ENCODE measurements at places on chromosomes 5 and 9.

GRCh38 chr5:170131235-170131634, 25.5 kb downstream of the FOXI1 start:
- no peak for DNase-seq

- no peak for DNase-seq
These were observed 9.3 kb upstream of the CCL21 start for GRCh38 chr9:34719021-34719768.

GRCh38 chr5:110844251-110844650, 105.4 kb downstream of the SLC25A46 start:
- no peak for DNase-seq

- no peak for DNase-seq
These were observed 138.0 kb downstream of the PIK3R1 start for GRCh38 chr5:68353605-68354004.

DNA sequence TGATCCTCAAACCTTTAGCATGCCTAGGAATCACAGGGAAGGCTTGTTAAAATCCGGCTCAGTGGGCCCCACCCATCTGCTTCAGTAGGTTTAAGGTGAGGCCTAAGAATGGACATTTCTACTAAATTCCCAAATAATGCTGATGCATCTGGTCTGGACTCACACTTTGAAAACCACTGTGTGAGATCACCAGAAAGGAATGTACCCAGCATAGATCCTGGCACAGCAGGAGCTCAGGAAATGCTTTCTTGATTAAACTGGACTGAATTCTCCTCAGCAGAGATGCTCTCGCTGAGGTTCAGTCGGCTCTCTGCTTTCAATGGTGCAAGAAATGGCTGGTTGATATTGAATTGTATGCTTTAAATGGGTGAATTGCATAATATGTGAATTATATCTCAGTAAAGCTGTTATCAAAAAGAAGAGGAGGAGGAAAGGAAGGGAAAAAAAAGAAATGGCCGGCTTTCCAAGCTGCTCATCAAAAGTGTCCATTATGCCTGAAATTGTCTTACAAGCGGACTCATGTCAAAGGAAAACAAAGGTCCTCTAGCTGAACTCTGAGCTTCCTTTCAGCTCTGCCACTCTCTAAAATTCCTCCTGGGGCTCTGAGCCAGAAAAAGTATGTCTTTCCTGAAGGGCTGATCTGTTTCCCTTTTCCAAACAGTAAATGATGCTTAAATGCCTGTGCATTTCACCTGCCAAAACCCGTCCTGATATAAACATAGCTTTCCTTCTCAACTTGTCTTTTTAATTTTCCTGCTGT, 77.6 kb upstream of the SAP30L start:
- no peak for DNase-seq

DNA sequence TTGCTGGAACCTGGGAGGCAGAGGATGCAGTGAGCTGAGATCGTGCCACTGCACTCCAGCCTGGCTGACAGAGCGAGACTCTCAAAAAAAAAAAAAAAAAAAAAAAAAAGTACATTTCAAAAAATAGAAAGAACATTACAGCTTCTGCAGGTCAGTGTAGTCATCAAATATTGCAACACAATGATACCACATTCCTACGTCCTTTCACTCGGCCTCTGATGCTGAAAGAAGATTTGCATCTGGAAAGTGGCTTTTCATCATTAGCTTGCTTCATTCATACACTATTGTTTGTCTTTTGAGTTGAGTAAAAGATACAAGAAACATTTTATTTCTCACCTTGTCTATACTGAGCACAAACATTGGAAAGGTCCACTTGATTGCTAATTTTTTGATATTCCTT, 59.6 kb upstream of the CPLANE1 start:
- no peak for DNase-seq

GRCh38 chr9:131678499-131679111, 61.3 kb downstream of the RAPGEF1 start:
- peak; percentile 63 for DNase-seq

DNA sequence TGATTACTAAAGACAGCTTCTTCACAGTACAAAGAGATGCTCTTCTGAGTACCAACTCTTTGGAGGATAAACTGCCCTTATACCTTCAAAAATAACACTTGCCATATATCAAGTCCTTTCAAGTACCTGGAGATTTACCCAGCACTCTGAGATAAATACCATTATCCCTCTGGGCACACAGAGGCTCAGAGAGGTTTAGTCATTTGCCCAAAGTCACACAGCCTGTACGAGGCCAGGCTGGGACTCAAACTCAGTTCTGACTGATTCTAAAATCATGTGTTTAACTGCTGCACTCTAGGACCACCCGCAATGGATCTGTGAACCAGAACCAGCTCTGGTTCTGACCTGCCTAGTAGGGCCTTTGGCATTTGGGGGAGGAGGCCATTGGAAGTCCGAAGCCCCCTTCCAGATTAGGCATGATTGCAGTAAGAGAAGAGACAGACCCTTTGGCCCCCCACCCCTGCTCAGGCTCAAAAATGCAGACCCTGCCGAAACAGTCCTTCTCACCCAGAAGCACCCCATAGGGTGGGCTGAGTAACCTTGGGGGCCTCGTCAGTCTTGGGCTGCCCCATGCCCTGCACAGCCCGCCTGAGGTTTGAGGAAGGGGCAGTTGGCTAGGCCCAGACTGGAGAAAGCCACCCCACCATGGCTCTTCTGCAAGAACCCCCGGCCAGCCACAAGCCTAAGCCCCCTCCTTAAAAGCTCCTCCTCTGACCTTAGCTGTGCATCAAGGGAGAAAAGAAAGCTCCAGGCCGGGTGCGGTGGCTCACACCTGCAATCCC, 32.8 kb upstream of the IL17B start:
- DNase-seq: no peak

- DNase-seq: no peak
These were observed 222.1 kb downstream of the SYK start for GRCh38 chr9:91023741-91024140.

- no peak for DNase-seq
These were observed 77.9 kb downstream of the GLIS3 start for GRCh38 chr9:4221931-4222330.

DNA sequence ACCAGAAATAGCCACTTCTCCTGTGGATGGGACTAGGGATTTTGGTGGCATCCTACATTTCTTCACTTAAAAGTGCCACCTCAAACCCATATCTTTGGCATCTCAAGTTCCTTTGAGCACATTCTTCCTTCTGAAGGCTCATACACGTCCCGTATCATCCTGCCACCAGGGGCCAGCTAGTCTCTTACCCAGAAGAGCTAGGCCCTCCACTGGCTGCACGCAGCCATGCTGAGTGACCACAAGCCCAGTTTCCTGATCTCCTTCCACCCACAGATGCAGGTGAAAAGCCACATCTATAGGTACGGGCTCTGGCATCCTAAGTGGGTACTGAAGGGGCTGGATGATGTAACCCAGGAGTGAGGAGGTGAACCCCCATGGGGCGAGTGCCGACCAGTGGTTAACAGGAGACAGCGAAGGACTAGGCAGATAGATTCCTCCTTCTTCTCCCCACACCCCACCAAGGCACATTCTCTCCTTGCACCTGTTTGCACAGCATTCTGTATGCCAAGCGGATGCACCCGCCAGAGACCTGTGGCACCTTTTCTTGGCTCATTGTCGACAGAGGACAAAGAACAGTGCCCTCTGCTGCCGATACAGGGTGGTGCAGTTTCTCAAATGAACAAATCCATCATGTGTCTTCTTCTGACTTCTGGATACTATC, 14.4 kb upstream of the SCGB3A1 start:
- DNase-seq: peak; percentile 33

DNA sequence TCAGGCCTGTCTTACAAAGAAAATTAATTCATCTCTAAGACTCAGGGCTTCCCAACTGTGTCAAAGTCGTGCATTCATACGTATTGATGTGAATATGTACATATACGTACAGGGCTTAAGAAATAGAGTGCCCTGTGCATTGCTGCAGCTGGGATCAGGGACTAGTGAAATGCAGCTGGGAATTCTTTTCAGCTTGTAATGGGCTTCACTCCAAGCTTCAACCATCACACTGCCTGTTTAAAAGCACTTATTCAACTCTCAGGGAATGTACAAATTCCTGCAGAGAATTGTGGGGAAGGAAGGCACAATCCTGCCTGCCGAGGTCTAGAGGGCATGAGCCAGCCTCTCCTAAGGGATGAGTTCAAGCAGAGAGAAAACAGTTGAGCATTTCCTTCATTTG, 59.6 kb upstream of the MAN2A1 start:
- no peak for DNase-seq

- DNase-seq: no peak
These were observed 148.0 kb downstream of the GHR start for GRCh38 chr5:42570966-42571960.

DNA sequence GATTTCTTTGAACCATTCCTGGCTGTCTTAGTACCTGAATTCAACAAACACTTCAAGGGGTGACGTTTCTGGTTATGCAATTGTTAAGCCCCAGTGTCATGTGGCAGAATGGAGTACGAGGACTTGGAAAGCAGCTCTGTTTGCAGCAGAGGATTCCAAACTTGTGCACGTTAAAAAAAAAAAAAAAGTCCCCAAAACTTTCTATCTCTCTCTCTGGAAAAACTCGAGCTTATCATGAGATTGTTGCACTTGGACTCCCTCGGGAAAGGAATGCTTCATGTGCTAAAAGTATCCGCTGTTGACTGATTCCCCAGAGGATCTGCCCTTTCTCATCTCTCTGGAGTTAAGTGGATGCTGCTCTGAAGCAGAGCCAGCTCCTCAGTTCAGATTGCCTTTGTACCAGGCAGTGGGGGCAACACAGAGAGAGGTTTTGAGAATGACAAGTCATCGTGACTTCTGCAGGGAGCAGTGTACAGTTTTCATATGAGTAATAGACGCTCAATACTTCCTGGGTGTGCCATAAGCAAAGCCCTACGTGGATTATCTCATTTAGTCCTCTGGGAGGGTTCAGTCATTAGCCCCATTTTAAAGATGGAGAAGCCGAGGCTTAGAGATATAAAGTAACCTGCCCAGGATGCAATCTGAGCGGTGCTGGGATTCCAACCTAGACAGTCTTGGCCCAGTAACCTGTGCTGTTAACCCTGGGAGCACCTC, 28.1 kb downstream of the TMOD1 start:
- no peak for DNase-seq

DNA sequence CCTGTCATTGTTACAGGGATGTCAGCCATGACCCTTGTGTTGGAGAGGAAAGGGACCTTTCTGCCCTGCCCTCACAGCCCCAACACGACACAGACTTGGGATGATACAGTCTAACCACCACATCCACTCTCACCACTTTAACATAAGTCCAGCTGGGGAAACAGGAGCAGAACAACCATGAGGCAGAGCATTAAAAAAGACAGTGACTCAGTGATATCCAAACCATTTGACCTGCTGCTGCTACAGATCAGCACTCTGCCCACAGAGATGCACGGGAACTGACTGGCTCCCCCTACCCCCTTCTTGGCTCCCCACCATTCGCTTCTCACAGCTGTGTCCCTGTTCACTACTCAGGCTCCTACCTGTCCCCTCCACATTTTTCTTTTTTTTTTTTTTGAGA, 458.6 kb downstream of the ZNF608 start:
- no peak for DNase-seq
